ENCODE measurements at places on chromosomes 4 and X. TPM values are rescaled to one million over a fixed set of nuclear protein-coding genes. Genes with fewer than 3 reads are reported as not detected.

YY2 gene
- total RNA-seq: 1.7 TPM

DCAF8L2 gene
- not detected for total RNA-seq

DNA sequence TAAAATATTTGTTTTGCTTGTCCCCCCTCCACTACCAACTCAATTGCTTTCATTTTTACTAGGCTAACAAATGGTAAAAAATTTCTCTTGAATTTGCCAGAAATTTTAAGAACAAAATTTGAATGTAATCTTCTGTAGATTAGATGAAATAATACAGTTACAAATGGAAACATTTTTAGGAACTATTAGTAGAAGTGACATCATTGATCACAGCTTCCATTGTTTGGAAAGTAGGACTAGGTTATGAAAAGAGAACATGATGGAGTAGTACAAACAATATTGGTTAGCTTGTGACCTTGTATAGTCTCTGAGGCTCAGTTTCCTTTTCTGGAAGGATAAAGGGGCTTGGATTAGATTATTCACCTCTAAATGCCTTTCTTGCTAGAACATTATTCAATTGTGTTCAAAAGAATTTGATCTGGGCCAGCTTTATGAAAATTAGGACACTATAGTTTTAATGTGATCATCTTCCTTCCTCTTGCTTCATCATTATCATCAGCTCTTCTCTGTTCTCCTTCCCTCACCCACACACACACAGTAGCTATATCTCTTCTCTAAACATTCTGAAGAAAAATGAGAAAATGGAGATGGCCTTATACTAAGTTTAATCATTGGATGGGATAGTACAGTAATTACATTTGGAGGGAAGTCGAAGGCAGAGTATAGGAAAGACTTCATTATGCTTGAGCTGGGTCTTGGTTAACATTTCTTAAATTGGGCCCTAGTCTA lies 9.9 kb downstream of the MTMR1 start:
- DNase-seq: no peak

CNGA1 gene
- 4.3 TPM for total RNA-seq

MGARP gene
- total RNA-seq: 0.36 TPM

ENAM gene
- total RNA-seq: not detected

GRCh38 chr4:15100380-15100779 lies 98.1 kb downstream of the CPEB2 start:
- no peak for DNase-seq

ADAMTS3 gene
- total RNA-seq: 1.2 TPM

DNA sequence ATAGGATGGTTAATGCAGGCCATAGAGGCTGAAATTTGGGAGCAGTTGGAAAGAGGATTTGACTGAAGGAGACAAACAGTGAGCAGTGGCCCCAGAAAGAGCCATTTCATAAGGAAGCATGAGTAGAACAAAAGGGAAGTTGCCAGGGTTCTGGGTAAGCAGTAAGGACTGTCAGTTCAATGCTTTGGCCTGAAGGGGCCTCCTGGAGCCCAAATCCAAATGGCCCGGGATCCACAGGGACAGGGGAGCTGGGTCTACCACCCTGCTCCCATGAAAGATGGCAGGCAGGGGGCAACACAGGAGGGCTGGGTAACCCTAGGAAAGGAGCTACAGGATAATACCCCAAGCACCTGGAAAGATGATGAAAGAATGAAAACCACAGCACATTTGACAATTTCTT lies 4.1 kb upstream of the INTS6L start:
- DNase-seq: no peak

DNA sequence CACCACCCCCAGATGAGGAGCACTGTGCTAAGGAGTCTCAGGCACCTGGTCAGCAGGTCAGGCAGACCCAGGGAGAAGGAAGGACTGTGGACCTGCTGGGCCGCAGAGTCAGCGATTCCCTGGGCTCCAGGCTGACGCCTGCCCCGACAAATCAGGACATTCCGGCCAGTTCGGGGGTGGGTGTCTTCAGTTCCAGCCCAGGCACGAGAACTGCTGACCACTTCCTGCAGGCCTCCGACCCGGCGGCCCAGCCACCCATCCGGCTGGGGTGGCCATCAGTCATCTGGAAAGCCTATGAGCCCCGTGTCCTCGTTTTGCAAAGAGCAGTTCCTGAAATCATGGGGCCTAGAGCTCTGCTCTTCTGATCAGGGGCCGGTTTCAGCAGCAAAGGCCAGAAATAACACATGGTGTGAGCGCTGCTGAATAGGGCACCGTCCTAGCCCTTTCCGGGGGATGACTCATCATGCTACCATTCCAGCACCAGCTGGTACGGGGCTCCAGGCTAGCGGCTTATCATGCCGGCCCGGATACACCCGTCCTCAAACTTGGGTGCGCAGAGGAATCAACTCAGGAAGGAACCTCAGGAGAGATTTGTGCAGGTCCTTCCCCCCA lies 7.8 kb upstream of the SH3TC1 start:
- peak; percentile 89 for DNase-seq

GRCh38 chr4:146059151-146059550 lies 116.4 kb upstream of the LSM6 start:
- no peak for DNase-seq

All from spleen (tissue), 13 donors.